ENCODE measurements at places on chromosomes 6 and 20. TPM values are rescaled to one million over a fixed set of nuclear protein-coding genes. Genes with fewer than 3 reads are reported as not detected.

GRCh38 chr6:3804964-3805363 is 44.2 kb upstream of the FAM50B start:
- DNase-seq, result no peak

DNA sequence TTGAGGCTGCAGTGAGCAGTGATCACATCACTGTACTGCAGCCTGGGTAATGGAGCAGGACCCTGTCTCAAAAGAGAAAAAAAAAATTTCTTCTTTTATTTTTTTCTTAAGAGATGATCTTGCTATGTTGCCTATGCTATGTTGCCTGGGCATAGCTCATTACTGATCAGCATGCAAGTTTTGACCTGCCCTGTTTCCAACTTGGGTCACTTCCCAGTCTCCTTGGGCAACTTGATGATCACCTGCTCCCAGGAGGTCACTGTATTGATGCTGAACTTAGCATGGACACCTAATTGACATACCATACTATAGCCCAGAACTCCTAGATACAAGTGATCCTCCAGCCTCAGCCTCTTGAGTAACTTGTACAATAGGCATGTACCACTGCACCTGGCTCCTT is 30.7 kb upstream of the NANP start:
- DNase-seq, result no peak

DNA sequence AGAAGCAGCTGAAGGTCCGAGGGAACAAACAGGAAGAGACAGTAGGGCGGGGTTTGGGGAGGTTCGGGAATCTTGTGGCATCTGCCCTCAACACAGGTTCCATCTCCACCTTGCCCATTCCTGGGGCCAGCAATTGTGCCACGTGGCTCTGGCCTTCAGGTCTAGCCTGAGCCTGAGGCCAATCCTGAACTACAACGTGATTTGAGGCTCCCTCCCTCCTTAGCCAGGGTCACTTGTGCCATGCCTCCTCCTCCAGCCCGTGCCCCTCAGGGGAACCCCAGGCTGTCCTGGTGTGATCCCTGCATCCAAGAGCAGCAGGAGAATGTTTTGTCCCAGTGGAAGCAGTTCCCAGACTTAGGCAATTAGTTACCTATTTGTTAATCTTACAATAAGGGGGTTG is 3.0 kb downstream of the CST9 start:
- DNase-seq, result no peak

Gene PLCB1
- 13.5 TPM for total RNA-seq

DNA sequence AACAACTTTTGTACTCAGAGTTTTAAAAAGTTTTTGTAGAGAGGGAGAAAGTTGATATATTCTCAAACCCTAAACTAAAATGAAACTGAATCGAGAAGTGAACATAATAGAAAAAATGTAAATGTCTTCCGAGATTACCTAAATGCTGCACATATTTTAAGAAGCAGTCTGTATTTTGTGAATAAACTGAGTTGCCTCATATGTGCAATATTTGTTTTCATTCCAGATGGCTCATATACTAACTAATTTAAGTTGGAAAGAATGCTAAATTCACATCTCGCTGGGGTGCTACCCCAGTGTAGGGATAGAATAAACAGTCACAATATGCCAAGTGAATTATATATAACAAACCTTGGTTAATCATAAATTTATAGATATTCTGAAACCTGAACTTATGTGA is 285.9 kb upstream of the THEMIS start:
- no peak for DNase-seq

All from uterus (tissue), 4 donors.